ENCODE measurements at places on chromosomes 11 and 22.

DNA sequence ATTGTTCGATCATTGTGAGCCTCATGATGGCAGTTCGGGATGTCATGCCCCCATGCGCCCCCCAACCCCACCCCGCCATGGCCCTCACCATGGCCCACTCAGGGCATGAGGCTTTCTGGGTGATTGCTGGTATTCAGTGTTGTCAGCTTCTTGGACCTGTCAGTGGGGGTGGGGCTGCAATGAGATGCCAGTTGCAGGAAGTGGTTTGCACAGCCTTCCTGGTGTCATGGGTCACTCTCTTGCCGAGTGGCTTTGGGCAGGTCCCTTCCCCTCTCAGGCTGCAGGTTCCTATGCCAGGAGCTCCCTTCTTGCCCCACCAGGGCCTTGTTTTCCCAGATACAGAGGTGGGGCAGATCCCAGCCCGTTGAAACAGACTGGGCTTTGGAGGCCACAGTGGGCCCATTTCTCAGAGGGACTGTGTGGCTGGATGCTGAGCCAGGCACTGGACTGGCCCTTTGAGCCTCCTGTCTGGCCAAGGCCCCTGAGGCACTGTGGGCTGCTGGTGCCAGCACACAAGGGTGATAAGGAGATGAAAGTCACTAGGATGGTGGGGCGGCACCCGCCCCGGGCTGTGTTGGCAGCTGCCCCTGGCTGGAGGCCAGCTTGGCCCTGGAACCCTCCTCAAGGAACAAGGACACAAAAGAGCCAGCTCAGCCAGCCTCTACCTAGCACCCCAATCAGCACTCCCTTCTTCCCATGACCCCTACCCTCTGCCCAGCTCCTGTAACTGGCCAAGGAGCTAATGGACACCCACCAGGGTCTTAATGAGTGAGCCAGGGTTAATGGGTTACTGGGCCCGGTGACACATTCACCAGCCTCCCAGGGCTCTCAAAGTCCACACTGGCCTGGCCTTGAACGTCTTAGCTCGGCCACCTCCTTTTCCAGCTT lies 1.5 kb upstream of the GGT1 start:
- DNase-seq: no peak

DNA sequence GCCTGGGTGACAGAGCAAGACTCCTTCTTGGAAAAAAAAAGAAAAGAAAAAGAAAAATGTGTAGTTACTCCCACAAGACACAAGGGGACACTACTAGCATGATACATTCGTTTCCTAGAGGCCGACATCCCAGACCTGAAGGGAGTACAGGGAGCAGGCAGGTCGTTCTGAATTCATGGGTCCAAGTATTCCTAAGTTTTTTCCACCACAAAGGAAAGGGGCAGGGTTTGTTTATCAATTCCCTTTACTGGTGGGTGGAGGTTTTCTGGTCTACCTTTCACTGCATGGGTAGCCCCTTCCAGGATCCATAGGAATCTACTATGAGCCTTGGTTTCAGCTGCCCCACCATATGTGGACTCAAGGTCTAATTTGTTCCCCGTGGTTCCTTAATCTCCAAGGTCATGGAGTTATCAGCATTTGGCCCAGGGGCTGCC lies 11.8 kb downstream of the TIGD3 start:
- DNase-seq: peak; percentile 64

GRCh38 chr11:134181707-134182106 lies 42.1 kb downstream of the NCAPD3 start:
- no peak for DNase-seq

- no peak for DNase-seq
Measured at GRCh38 chr11:76025068-76025467, 181.2 kb downstream of the WNT11 start.

Data from COR-L47 (cell line).